Hematopoietic multipotent progenitor cell (in vitro differentiated cells): ENCODE measurements at places on chromosomes 3 and 15. TPM values are rescaled to one million over a fixed set of nuclear protein-coding genes. Genes with fewer than 3 reads are reported as not detected.

GRCh38 chr15:31390029-31390428 lies 63.4 kb downstream of the KLF13 start:
- no peak for DNase-seq

DNA sequence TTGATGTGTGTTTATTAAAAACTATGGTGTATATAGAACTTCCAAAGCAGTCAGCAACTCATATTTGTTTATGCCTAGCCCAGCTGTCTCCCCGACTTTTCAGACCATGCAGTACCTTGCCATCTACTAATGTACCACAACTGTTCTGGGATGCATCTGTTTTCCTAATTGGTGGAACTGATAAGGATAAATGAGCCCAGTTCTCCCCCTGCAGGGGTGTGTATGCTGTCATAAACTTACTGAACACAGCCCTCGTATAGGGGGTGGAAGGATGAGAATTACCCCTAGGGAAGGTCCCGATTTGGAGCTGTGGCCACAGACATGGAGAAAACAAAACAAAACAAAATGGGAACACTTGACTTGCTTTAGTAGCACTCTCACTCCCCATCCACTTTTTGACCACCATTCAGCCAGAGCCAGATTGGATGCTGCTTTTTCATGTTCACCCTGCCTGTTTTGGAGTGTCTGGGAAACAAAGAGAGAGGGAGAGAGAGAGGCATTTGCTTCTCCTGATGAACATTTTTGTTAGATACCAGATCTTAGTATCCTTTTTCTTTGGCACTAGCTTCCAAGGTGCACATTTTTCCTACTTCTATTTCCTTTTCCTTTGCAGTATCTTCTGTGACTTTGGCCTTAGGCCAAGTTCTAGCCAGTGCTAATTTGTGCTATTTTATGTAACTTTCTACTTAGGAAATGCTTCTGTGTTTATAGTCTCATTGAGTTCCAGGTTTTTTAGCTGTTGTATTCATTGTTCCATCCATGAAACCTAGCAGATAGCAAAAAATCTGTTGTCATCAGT lies 29.1 kb downstream of the CADM2 start:
- DNase-seq, result no peak

- DNase-seq, result no peak
Observed at GRCh38 chr3:126964950-126965349, 18.0 kb upstream of the PLXNA1 start.

GRCh38 chr3:143288944-143289343 lies 169.4 kb downstream of the CHST2 start:
- DNase-seq, result no peak

GRCh38 chr15:36497901-36498300 lies 81.5 kb upstream of the CDIN1 start:
- no peak for DNase-seq

DNA sequence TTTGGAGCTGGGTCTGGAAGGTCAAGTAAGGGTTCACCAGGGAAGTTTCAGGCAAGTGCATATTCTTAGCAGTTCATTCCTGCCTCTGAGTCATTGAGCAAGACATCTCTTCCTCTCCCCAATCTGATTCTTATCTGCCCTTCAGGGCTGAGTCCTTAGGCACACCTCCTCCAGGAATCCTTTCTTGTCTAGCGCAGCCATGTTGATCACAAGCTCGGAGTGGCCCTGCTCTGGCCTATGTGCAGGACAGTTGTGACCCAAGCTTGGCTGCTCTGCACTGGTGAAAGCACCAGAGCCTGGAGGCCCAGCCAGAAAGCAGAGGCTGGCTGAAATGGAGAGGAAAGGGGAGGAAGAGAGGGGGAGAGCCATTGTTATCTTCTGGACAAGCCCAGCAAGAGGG lies 30.9 kb upstream of the MRPS22 start:
- no peak for DNase-seq

The SNAP23 gene
- 29.6 TPM for total RNA-seq

The FAM81A gene
- 0.27 TPM for total RNA-seq

GRCh38 chr15:59741274-59741906 lies 52.3 kb upstream of the BNIP2 start:
- peak; percentile 8 for DNase-seq

DNA sequence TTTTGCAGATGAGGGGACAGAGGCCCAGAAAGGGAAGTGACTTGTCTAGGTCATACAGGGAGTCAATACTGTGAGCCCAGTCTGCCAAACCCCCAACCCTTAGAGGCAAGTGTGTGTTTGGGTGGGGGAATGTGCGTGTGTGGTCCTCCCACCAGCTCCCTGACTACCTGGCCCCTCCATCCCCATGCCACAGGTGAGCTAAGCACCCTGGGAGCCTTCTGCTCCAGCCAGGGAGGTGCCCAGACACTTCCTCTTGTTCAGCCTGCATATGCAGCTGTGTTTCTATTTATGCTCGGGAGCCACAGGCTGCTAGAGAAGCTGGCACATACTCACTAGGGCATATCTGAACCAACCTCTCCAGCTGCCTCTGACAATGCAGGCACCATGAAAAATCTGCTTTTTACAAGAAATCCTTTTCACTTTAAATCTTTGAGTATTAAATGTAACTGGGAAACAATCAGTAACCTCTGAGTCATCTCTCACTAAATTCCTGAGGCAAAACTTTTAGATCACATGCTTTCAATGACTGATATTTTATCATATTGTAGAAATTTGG lies 20.7 kb downstream of the TBC1D2B start:
- DNase-seq, result peak; percentile 75

GRCh38 chr3:106795553-106795952 lies 581.7 kb upstream of the CCDC54 start:
- DNase-seq, result no peak

DNA sequence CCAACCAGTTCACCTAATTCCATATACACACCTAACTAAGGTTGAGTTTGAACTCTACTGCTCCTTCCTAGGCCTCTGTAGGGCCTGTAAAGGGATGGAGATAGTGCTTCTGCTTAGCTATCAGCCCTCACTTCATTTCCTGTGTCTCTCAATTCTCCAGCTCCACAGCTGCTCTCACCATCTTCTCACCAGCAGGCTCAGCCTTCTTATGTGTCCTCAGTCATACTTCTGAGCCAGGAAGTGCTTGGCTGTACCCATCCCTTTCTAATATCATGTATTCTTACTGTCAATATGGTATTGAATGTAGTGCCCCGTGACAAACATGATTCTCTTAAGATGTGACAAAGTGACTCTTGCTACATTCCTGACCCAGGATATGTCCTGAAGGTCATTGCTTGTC lies 116.9 kb downstream of the SLC9A9 start:
- DNase-seq, result no peak

The CCDC9B gene
- 4.6 TPM for total RNA-seq

The C3orf33 gene
- 1.3 TPM for total RNA-seq

The AEN gene
- 22.9 TPM for total RNA-seq

GRCh38 chr15:42185801-42186200 lies 22.3 kb downstream of the VPS39 start:
- DNase-seq, result no peak
